Aorta (tissue), 5 donors: ENCODE measurements at places on chromosomes 11 and 22. TPM values are rescaled to one million over a fixed set of nuclear protein-coding genes. Genes with fewer than 3 reads are reported as not detected.

Gene LDHAL6A
- not detected for total RNA-seq

Gene APLNR
- 27.7 TPM for total RNA-seq

Gene ZP1
- not detected for total RNA-seq

Gene HORMAD2
- not detected for total RNA-seq

Gene MIOX
- total RNA-seq, result not detected

Gene KCNK7
- total RNA-seq, result 1.3 TPM

Gene OSBP
- total RNA-seq, result 42.4 TPM

Gene OR51E2
- total RNA-seq, result 0.51 TPM

Gene PACS1
- total RNA-seq, result 119 TPM

Gene FGF4
- total RNA-seq, result not detected

Gene RAB38
- total RNA-seq, result 5.1 TPM

Gene OR52E1
- not detected for total RNA-seq

Gene PKP3
- total RNA-seq, result not detected

Gene CST6
- 6.6 TPM for total RNA-seq

Gene KLHL35
- total RNA-seq, result 1.3 TPM

Gene BIK
- total RNA-seq, result not detected

Gene OR51F2
- not detected for total RNA-seq

Gene SHANK2
- total RNA-seq, result 0.93 TPM

Gene OR52A1
- total RNA-seq, result not detected

Gene TRIM49
- total RNA-seq, result not detected

Gene ELMOD1
- total RNA-seq, result 0.33 TPM

Gene CDC45
- 0.68 TPM for total RNA-seq

Gene CAPRIN1
- total RNA-seq, result 123 TPM

Gene DDIAS
- total RNA-seq, result 0.49 TPM

Gene RBMXL2
- total RNA-seq, result not detected

Gene FUT4
- total RNA-seq, result 8.7 TPM

Gene SMIM38
- 1.6 TPM for total RNA-seq

Gene SLC22A8
- not detected for total RNA-seq

Gene RTN4RL2
- 1.1 TPM for total RNA-seq

Gene CCDC81
- total RNA-seq, result 1.5 TPM

Gene SCGB1D4
- total RNA-seq, result not detected

Gene TBX10
- not detected for total RNA-seq

Gene GPR83
- total RNA-seq, result 0.15 TPM

Gene CRYBB2
- 0.45 TPM for total RNA-seq

Gene ACRV1
- not detected for total RNA-seq

Gene C11orf52
- 2.7 TPM for total RNA-seq

Gene MYOD1
- not detected for total RNA-seq

Gene IGLL1
- total RNA-seq, result not detected

Gene HYLS1
- total RNA-seq, result 3.3 TPM
